ENCODE measurements at places on chromosomes 2 and 18.

DNA sequence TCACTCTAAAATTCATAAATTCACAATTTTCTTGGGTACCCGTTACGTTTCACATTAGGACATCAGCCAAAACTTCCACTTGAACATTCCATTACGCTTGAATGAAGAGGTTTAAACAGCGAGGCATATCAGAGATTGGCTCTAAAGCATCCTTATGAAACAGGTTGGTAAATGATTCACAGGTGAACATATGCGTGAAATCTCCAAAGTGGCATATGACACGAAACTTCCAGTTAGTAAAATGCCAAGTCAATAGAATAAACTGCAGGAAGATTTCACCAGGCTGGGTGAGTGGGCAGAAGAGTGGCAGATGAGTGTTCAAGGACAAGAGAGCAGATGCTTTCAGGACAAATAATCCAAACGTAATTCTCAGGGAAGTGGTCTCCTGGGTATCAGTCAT is 33.9 kb upstream of the GLS start:
- no peak for DNase-seq

GRCh38 chr2:27730261-27730662 is 41.3 kb upstream of the MRPL33 start:
- DNase-seq, result no peak

GRCh38 chr2:73926493-73927327 is at the start of gene DGUOK:
Gene DGUOK (plus strand): TSS chr2:73926880. CDS start chr2:73926911, 31 bp downstream.
- peak; percentile 99 for DNase-seq

- DNase-seq, result no peak
These were observed 15.1 kb downstream of the CLIP4 start for GRCh38 chr2:29130295-29130694.

DNA sequence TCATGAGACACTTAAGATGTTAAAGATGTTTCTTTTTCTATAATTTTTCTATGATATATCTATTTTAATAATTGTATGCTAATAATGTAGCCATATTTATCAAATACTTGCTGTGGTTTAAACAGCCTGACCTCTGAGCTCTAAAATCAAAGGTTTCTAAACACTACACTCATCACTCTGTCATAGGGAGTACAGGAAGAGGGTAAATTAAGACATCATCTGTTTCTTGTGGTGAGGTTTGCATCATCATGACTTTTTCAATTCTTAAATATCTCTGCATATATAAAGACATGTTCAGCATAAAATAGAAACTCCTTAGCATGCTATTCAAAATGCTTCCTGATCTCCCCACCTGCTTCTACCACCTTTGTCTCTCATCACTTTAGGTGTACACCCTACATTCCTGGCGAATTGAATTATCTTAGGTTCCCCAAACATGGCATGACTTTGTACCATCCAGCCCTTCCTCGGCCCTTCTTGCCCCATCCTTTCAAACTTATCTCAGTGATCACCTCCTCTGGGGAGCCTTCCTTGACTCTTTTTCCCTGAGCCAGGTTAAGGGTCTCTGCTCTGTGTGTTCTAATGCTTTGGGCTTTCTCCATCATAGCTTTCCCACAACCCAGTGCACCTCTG is 105.3 kb upstream of the TTN start:
- DNase-seq, result no peak

GRCh38 chr2:14235667-14236066 is 396.9 kb upstream of the LRATD1 start:
- DNase-seq, result no peak

DNA sequence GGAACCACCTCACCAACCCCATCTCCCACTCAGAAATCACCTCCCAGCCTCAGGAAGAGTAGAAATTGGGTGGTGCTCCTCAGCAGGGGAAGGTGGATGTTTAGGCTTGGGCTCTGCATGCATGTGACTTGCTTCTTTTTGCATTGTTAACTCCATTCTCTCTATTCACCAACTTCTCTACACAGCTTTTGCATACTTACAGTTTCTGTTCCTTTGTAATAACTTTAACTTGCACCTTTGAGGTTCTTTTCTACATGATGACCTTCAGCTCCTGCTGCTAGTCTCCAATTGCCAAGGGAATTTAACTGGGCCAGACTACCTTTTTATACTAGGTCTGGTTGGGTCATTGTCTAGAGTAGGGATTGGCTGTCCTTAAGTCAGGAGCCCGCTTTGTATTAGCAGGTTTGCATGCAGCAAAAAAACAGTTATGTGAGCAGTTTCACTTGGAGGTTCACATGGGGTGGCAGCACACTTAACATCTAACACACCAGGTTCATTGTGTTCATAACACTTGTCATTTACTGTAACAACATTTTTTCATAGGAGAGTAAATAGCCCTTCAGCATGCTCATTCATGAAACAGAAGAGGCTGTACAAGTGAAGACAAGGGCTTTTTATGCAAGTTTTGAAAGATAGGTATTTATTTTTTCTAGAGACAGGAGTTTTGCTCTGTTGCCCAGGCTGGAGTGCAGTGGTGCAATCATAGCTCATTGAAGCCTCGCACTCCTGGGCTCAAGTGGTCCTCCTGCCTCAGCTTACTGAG is 12.0 kb downstream of the MRPL35 start:
- DNase-seq, result no peak

DNA sequence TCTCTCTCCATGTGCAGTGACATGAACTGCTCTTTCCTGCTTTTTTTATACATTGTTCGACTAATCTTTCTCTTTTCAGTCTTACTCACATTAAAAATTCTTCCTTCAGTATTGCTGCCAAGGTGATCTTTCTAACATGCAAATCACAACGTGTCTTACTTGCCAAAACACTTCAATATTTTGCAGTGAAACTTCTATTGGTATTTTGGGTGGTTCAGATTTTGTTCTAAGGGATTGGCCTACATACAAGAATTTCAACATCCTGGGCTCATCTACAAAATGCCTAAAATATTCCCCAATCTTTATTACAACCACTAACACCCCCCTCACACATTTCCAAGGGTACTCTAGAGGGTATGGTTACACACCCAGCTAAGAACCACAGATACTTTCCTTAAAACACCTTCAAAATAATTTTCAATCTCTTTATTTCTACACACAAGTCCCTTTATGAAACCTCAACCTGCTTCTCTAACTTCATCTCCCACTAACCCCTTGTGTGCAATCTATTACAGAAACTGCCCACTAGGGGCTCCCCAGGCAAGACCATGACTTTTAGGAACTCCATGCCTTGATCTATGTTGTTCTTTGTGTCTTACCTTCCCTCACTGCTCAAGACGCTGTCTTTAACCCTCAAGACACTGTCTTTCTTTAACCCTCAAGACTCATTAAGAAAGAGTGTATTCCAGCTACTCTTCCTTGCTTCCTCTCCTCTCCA is 50.9 kb downstream of the COL3A1 start:
- DNase-seq, result no peak

DNA sequence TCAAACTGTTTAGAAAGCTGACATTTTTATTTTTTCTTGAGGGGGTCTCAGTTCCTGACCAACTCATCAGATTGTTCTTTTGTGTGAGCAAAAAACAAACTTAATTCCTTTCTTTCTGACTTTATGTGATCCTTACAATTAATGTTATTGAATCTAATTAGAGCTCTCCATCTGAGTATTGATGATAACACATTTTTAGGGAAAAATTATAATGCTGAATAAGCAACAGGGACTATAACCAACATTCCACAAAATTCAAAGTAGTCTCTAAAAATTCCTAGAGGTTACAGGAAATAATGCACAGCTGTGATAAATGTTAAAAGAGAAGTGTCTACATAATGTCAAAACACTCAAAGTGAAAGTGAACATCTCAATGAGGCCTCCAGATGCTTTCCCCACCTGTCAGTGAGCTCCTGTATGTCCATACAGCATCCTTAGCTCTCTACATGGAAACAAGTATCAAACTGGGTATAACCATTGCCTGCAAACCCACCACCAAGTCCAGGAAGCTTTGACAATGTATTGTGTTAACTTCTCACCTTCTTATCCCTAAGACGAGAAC is 786.0 kb upstream of the SLC39A10 start:
- DNase-seq, result no peak
